ENCODE measurements at places on chromosomes 4 and X.
A peak's percentile ranks its signal among the peaks of the same experiment; 100 is the strongest.

DNA sequence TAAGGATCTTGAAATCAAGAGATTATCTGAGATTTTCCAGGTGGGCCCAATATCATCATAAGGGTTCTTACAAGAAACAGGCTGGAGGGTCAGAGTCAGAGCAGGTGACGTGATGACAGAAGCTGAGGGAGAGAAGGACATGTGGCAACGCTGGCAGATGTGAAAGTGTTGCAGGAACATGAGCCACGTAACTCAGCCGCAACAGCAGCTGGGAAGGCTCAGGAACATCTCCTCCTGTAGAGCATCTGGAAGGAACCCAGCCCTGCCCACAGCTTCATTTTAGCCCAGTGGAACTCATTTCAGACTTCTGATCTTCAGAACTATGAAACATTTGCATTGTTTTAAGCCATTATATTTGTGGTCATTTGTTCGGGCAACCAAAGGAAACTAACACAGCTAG lies 156.3 kb upstream of the VEGFC start:
- no peak for DNase-seq

DNA sequence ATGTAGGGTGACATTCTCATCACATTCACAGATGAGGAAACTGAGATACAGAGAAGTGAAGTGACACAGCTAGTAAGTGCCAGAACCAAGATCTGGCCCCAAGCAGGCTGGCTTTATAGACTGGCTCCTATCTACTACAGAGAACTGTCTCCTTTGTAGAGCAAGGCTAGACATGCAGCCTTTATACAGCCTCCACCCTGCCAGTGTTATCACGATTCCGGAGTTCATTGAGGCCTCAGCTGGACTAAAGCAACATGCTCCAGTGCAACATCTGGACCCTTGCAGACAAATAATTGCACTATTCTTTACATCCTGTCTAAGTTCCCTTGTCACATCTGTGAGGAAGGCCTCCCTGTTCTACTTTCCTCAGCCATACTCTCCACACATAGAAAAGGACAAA lies 58.0 kb upstream of the XIAP start:
- DNase-seq: peak; percentile 23

GRCh38 chr4:5635826-5636195 lies 72.5 kb downstream of the EVC2 start:
- DNase-seq: no peak

DNA sequence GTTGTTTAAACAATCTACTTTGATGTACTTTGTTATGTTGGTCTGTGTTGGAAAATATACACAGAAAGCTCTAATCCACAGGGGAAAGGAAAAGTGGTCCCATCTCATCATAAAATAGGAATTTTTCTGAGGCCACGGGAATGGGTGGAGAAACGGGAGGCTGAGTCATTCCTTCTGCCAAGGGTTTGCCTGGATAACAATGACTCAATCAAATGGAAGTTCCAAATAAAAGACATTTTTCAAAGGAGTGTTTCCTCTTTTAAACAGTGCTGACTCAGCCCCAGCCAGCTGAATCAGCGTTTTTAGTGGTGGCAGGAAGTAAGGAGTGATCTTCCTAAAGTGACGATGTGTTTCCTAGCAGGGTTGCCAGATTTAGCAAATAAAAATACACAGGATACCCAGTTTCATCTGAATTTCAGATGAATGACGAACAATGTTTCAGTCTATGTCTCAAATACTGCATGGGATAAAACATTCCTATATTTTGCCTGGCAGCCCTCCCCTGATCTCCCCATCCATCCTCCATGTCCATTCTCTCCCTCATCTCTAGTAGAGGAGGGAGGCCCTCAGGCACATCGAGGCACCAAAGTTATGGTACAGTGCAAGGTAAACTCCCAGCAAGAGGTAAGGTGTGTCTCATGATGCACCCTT lies 345.4 kb upstream of the GATB start:
- DNase-seq: no peak

- DNase-seq: no peak
Observed at GRCh38 chrX:132957211-132958090, 978 bp downstream of the HS6ST2 start.

DNA sequence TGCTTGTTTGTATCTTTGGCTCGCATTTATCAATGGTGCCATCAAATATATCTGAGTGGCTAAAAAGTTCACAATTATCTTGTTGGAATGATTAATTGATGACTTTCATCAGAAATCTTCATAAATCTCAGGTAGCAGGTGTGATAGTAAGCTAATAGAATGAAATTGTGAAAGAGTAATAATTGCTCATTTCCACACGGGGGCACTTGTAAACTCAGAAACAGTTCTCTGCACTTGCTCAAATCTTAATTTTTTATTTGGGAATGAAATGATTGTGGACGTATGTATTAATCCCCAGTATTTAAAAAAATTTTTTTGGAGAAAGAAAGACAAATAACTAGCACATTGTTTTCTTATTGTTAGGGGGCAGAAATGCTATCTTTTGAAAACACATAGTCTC lies 132.8 kb downstream of the DTHD1 start:
- DNase-seq: peak; percentile 26

- DNase-seq: peak; percentile 69
Observed at GRCh38 chr4:132540797-132541196, 608.3 kb upstream of the PCDH10 start.

DNA sequence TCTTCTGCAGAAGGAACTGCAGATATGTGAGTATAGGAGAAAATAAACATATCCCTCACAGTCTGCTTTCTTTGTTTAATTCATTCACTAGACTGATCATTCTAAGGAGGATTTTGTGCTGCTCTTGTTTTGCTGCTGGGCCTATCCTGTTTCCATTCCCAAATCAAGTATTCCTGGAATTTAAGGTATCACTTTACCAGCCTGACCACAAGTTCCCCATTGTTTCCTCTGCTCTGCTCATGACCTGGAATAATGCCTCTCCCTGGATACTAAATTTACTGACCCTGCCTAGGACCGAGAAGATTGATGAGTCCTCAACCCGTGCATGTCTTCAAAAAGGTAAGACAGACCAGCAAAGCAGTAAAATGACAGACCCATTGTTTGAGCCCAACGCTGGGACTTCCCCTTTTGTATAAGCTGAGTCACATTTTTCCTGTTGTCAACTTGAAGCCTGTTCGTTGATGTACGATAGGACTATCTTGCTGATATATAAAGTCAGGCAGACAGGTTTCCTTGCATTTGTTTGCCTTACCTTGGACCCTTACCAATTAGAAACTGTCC lies 85.5 kb upstream of the TET2 start:
- peak; percentile 5 for DNase-seq

GRCh38 chrX:2552621-2553201 lies 51.9 kb upstream of the DHRSX start:
- peak; percentile 7 for DNase-seq

DNA sequence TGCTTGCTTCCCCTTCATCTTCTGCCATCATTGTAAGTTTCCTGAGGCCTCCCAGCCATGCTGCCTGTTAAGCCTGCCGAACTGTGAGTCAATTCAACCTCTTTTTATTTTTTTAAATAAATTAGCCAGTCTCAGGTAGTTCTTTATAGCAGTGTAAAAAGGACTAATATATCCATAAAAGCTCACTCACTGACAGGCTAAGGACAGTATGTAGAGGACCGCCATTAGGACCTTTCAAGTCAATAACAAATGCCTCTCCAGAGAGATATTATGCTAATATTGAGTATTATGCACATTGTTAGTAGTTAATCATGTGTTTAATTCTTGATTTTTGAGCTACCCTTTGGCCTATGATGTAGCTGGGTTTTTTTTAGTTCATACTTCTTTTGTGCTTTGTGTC lies 62.6 kb upstream of the GYPA start:
- DNase-seq: no peak

DNA sequence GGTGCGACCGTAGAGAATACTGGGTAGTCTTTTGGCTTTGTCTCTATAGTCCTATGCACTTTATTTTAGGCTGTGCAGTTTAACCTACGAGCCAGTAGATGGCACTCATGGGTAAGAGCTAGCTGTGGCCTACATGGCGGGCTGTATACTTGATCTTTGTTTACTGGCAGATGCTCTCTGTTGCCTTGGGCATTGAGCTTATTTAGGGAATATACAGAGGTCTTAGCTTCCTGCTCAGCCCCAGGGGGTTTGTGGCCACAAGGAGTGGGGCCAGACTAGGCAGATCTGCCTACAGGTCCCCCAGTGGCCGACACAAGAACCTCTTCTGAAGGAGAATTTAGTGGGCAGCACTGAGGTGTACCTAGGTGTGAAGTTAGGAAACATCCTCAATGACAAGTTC lies 227.6 kb upstream of the HDX start:
- DNase-seq: peak; percentile 60

- peak; percentile 14 for DNase-seq
Observed at GRCh38 chrX:118745570-118745969, 18.2 kb downstream of the IL13RA1 start.

DNA sequence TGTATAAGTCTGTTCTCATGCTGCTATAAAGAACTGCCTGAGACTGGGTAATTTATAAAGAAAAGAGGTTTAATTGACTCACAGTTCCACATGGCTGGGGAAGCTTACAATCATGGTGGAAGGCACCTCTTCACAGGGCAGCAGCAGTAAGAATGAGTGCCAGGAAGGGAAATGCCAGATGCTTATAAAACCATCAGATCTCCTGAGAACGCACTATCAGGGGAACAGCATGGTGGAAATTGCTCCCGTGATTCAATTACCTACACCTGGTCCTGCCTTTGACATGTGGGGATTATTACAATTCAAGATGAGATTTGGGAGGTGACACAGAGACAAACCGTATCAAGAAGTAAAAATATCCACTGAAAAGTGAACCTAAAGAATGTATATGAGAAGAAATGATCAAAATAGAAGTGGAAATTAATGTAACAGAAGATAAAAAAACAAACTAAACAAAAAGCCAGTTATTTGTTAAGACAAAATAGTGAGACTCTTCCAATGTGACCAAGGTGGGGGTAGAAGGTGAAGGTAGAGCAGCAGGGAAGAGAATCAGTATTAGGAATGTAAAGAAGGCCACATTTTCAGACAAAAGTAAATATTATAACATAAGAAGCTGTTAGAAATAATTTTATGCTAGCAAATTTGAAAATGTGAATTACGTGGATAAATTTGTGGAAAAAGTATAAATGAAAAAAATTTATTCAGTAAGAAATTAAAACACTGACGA lies 372.9 kb downstream of the NKX6-1 start:
- peak; percentile 10 for DNase-seq

DNA sequence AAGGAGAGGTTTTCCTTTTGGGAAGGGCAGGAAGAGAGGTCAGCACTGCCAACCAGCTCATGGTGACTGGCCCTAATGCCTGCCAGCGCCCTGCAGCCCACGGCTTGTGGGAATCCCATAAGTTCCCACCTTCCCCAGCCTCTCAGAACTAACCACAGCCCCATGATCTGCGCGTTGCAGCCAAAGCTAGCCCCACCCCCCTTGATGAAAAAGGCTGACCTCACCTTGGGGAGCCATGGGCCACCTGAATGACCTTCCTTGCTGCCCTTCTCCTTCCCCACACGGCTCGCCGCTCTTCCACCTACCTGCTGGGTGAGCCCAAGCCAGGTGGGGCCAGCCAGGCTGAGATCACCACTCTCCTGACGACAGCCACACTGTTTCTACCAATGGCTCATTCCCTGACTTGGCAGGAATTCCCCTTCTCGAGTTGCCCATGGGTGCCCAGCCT lies 3.9 kb upstream of the ELF4 start:
- DNase-seq: no peak

DNA sequence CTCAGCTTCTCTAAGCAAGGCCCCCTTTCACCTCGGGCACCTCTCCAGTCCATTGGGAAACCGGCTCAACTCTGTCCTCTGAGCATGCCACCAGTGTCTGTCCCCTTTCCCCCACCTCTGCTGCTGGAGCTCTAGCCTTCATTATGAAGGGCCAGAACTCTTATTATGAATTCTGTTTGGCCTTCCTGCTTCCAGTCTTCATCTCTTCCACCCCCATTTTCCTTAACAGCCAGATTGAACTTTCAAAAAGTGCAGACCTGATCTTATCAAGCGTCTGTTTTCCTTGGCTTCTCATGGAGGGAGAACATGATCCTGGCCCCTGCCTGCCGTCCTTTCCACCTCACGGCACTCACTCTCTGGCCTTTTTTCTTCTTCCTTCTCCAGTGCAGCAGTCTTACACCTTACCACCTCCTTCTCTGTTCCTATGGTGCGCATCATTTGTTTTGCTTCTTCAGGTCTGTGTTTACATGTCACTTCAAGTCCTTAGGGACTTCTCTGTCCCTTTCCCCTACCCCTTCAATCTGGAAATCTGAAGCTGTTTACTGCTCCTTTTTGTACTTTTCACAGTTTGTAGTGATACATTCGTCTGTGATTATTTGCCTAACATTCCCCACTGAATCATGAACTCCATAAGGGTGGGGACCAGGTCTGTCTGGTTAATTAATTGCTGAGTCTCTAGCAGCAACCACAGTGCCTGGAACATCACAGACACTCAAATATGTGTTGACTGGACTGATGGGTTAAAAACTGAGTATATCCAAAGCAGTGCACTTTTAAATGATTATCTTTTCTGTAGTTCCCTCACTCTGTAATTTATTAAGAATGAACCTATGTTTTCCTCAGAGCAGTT lies 55.8 kb downstream of the FNIP2 start:
- no peak for DNase-seq

DNA sequence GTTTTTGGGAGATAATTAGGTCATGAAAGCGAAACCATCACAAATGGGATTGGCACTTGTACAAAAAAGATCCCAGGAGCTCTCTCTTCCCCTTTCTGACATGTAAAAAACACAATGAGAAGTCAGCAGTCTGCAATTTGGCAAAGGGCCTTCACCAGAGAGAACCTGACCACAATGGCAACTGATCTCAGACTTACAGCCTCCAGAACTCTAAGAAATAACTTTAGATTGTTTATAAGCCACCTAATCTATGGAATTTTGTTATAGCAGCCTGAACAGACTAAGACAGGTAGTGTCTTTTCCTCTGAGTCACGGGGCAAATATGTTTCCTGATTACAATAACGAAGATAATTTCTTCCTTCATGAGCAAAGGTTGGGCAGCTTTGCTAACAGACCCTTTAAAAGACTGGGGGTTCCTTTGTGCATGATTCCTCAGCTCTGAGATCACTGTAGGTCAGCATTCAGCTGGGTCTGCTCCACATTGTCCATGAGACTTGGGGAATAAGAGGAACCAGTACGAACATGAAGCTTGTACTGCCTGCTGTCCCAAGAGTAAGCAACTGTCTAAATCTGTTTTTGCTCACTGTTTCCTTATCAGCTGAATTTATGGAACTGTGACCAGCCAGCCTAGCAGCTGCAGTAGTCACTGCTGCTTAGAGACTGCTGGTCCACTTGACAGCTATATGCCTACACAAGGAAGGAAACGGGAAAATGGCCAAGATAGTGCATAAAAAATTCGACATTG lies 191.6 kb downstream of the ANAPC10 start:
- no peak for DNase-seq

DNA sequence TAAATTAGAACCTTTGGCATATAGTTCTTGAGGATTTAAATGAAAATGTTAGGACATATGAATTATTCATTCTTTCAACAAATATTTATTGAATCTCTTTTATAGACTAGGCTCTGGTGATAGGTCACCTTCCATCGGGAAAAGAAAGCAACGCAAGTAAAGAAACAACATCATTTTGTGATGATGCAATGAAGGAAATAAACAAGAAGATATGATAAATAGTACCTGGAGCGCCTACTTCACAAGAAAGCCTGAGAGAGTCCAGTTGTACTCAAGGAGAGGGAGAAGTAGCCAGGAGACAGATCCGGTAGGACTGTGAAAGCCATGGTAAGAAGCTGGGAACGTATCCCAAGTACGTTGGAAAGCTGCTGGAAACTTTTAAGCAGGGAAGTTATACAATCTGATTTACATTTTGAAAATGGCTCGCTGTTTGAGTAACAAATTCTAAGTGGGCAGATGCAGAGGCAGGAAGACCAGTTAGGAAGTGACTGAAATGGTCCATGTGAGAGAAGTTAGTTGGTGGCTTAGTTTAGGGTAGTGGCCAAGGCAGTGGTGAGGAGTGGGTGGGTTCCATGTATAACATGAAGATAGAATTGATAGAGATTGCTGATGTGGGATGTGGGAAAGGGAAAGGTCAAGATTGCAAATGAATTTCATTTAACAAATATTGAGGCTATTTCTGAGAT lies 17.7 kb upstream of the CPE start:
- no peak for DNase-seq

All from NCI-H69 (cell line).